ENCODE measurements at places on chromosomes 11 and 22.

DNA sequence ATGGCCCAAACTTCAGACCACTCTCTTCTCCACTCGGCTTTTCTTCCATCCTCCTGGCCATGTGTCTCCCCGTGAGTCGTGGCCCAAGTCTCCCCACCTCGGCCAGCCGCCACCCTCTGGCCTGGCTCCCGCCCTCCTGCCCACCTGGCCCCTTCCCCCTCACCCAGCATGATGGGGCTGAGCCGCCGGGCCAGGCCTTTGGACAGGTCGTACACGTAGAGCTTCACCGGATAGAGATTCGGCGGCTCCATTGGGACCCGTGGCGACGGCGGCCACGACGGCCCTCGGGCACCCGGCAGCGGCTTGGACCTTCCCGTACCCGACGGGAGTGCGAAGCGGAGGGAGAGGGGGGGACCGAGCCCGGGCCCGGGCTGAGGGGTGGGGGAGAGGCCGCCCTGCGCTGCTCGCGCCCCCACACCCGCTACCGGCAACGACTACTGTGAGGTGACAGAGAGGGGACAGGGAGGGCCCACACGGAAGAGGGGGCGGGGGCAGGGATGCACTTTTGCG is at the start of gene DESI1:
DESI1 (minus strand) TSS at position 455 of the 510 bp plus-strand sequence; CDS start at position 251, 204 bp downstream.
- DNase-seq: no peak

GRCh38 chr22:29994027-29994715 is 86.1 kb upstream of the HORMAD2 start:
- no peak for DNase-seq

DNA sequence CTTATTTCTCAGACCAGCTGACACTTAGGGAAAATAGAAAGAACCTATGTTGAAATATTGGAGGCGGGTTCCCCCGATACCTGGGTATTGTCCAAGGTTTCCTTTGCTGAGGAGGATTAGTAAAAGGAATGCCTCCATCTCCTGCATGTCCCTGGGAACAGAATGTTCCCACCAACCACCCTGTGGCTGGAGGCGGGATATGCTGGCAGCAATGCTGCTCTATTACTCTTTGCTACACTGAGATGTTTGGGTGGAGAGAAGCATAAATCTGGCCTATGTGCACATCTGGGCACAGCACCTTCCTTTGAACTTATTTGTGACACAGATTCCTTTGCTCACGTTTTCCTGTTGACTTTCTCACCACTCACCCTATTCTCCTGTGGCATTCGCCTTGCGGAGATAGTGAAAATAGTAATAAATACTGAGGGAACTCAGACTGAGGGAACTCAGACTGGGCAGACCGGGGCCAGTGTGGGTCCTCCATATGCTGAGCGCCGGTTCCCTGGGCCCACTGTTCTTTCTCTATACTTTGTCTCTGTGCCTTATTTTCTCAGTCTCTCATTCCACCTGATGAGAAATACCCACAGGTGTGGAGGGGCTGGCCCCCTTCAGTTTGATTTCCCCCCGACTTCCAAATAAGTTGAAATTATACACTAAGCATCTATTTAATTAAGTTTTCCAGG is 32.1 kb downstream of the IGLL1 start:
- no peak for DNase-seq

- DNase-seq: no peak
Observed at GRCh38 chr22:19526702-19527111, 2.5 kb upstream of the CLDN5 start.

DNA sequence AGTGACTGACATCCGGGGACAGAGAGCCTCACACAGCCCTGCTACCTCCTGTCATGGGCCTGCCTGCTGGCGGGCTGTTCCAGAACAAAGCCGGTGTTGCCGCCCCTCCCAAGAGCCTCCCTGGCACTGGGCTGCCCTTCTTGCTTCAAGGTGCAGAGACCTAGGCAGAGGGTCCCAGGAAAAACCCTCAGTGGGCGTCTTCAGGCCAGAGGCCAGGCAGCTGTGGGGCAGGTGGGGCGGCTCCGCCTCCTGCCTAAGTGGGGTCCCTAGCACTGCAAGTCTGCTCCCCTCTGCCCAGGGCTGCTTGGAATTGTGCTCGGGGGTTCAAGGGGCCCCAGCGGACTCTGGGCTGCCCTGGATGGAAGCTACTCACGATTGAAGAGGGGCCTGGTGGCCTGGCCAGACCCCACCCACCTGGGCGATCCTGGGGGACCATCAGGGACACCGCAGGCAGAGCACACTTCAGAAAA is 20.4 kb upstream of the GNB1L start:
- no peak for DNase-seq

DNA sequence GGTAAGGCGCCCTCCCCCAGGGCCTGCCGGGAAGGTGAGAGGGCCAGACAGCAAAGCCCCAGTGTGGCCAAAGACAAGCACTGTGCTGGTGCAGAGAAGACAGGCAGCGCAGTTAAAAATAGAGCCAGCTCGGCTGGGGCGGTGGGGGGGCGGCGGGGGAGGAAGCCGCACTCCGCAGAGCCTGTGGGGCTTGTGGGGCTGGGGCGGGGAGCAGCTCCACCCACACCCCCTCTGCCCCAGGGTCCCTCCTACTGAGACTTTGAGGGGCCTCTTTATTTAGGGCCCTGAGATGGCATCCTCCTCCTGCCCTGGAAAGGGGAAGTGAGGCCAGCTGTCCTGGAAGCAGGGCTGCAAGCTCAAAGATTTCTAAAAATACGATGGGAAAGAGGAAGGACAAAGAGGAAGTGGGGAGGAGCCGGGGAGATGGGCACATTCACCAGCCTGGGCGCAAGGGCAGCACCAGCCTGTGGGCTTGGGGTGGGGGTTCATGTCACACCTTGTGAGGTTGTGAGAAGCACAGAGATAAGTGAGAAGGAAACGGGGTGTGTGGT is 2.6 kb downstream of the CYTH4 start:
- no peak for DNase-seq
